ENCODE measurements at places on chromosomes 7 and 10.

DNA sequence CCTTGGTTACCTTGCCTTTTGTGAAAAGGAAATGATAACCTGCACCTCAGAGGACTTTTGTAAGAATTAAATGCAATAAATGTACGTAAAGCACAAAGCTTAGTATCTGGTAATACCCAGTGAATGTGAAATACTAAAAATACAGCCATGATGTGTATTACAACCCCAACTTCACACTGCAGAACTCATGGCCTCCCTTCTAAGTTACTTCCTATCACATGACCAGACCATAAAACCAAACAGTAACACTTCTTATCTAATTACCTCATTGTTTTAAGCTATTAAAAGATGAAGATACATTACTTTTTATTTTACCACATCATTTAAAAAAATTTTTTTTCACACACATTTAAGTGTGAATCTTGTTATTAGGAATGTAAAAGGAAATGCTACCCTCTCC is 29.0 kb downstream of the VPS41 start:
- DNase-seq = no peak

DNA sequence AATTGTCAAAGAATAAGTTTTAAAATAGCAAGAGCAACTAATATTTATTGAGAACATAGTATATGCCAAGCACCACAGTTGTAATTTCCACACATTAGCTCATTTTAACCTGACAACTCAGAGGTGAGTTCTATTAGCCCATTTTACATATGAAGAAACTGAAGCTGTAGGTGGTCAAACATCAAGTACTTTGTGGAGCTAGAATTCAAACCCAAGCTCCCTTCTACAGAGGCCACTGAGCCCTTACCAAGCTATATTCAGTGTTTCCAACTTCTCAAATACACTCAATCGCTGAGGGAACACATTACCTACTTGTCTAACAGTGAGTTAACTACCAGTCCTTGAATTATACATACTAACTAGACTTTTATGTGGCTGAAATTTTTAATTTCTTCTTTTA is 236.6 kb downstream of the PARD3 start:
- no peak for DNase-seq

- DNase-seq = no peak
Observed at GRCh38 chr7:112049555-112050249, 156.5 kb downstream of the DOCK4 start.

- DNase-seq = no peak
Observed at GRCh38 chr7:37927773-37928444, 7.5 kb downstream of the EPDR1 start.

GRCh38 chr10:120827251-120827875 is 23.8 kb upstream of the WDR11 start:
- DNase-seq = no peak

GRCh38 chr7:82122275-82122674 is 321.3 kb downstream of the CACNA2D1 start:
- DNase-seq = peak; percentile 73

GRCh38 chr7:45224832-45225231 is 67.2 kb downstream of the RAMP3 start:
- DNase-seq = no peak

DNA sequence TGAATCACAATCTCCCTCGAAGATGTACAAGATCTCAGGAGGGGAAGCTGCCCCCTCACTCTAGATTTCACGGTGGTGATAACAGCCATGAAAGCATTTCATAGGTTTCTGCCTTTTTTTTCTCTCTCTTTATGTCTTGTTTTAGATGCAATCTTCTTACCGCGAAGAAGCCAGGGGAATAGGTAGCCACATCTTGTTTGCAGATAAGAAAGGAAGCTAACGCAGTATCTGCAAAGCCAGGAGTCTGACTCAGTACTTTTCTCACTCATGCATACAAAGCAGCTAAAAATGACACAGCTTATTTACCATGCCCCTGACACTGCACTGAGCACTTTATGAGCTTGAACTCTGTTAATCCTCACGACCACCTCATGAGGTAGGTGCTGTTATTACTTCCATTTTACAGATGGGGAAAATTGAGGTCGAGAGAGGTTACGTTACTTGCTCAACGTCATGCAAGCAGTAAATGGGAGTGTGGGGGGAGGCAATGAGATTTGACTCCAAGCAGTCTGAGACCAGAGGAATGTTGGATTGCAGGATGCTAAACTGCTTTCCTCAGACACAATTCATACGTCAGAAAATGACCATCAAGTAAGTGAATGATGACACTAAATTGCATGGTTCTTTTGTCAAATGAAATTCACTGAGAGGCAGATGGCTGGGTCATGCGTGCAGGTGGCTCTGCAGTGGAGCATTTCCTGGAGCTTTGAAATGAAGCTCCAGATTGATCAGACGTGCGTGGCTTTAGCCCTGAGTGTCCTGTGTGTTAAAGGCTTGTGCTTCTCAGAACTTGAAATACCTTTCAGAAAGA is 3.3 kb downstream of the MAP3K8 start:
- no peak for DNase-seq

GRCh38 chr10:5034588-5034987 is 30.9 kb upstream of the AKR1C2 start:
- DNase-seq = no peak

Data from HAP-1 (cell line).